ENCODE measurements at places on chromosomes 16 and 17.

GRCh38 chr16:57092786-57093411 lies 516 bp downstream of the CPNE2 start:
- no peak for DNase-seq

- DNase-seq = no peak
Observed at GRCh38 chr16:25256695-25257469, 763 bp downstream of the ZKSCAN2 start.

DNA sequence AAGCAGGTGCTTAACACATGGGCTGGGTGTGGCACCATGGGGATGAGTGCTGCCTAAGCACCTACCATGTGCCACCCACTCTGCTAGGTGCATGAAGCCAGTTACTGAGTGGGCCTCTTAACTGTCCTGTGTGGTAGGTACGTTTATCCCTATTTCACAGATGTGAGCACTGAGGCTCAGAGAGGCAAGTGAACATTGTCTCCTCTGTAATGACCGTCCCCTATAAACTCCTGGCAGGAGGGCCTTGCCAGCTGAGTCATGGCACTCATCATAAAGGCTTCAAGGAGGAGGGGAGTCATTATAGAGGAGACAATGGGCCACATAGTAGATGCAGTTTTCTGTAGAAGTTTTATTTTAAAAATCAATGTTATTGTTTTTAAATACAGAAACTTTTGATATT lies 79.1 kb downstream of the RAB11FIP4 start:
- no peak for DNase-seq

GRCh38 chr16:4675864-4676786 lies 17.2 kb upstream of the NUDT16L1 start:
- no peak for DNase-seq

DNA sequence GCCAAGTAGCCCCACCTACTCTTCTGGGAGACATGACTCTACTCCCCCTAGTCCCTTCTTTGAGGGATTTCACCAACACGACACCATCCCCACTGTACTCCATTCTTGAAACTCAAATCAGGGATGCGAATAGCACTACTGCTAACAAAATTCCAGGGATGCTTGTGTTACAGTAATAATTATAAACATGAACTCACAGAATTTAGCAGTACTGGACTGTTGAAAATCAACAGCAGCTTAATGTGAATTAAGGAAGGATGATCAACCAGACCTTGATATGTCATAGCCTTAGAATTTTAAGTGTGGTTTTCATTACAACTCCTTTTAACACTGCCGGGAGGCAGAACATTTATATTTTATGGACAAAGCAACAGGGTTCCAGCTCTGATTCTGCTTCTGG lies 37.9 kb downstream of the AMFR start:
- no peak for DNase-seq

DNA sequence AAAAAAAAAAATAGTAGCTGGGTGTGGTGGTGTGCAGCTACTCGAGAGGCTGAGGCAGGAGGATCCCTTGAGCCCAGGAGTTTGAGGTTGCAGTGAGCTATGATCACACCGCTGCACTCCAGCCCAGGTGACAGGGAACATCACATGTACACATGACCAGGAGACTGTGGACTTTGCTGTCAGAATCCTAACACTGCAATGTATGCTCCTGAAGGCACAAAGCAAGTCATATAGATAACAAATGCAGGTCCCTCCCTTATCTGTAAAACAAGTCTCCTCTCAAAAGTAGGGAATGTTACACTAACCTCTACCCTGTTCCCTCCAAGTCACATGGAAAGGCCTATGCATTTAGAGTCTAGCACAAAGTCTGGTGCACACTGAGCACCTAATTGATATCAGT lies 48.5 kb downstream of the ARHGAP17 start:
- no peak for DNase-seq

GRCh38 chr16:27256861-27257260 lies 11.7 kb downstream of the NSMCE1 start:
- no peak for DNase-seq

GRCh38 chr16:66405057-66405783 lies 21.9 kb upstream of the BEAN1 start:
- no peak for DNase-seq

GRCh38 chr17:1736348-1737281 lies 6.1 kb upstream of the SERPINF2 start:
- DNase-seq = no peak

DNA sequence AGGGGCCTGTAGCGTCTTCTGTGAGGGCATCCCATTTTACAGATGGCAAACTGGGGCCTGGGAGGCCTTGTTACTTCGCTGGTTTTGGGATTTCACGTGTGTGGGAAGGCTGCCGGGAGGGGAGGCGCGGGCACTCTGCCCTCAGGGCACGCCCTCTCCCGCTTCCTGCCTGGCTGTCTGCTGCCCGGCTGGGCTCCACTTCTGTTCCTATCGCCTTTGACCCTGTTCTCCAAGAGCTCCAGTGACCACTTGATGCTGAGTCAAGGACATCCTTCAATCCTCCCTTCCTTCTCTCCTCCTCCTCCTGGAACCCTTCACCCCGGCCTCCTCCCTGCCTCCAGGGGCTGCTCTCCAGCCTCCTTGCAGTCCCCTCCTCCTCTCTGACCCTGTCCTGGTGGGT lies 16.0 kb downstream of the SPNS3 start:
- DNase-seq = no peak

DNA sequence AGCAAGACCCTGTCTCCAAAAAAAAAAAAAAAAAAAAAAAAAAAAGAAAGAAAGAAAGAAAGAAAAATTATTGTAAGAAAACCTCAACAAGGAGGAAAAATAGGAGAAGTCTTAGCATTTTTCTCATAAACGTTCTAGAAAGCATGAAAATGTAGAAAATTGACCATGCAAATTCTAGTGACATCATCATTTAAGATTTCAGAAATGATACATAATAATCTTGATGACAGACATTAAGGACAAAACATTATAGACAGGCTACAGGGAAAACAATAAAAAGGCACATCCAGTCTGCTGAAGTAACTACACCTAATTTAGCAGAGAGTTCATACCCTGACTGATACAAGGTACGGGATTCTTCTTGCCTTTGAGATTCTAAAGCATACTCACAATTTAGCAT lies 21.9 kb downstream of the MED13 start:
- DNase-seq = no peak

- DNase-seq = no peak
Observed at GRCh38 chr17:59488805-59489204, 76.6 kb upstream of the DHX40 start.

- no peak for DNase-seq
Observed at GRCh38 chr17:16377941-16378341, 3.0 kb upstream of the UBB start.

GRCh38 chr17:30323262-30323894 lies 10.5 kb downstream of the TMIGD1 start:
- peak; percentile 13 for DNase-seq

GRCh38 chr17:67401598-67402504 lies 24.8 kb downstream of the PITPNC1 start:
- DNase-seq = no peak

- no peak for DNase-seq
Observed at GRCh38 chr17:28199115-28199514, 119.9 kb upstream of the TMEM97 start.

DNA sequence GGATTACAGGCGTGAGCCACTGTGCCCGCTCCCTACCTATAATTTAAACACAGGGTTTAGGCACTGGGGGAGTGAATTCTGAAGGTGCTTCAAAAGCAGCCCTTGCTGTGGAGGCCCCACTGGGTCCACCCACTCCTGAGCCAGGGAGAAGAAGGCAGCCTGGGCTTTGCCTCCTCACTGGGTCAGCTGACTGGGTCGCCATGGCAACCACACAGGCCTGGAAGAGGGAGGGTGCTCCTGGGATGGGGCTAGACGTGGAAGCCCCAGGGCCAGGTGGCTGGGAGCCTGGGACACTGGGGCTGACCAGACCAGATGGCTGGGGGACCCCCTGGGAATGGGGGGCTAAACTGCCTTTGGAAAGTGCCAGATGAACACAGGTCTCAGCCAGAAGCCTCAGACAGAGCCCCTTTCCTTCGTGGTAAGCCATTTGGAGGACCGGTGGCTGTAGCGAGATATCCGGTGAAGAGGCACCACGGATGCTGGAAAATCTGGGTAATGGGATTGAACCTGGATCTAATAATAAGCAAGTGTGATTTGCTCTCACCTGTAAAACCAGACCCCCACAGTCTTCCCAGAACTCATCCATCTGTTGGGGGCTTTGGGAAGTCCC lies 32.9 kb downstream of the TRARG1 start:
- DNase-seq = no peak

GRCh38 chr17:71098071-71098470 lies 928.7 kb downstream of the KCNJ2 start:
- no peak for DNase-seq

- no peak for DNase-seq
Observed at GRCh38 chr17:42338427-42338985, 49.7 kb downstream of the STAT3 start.

DNA sequence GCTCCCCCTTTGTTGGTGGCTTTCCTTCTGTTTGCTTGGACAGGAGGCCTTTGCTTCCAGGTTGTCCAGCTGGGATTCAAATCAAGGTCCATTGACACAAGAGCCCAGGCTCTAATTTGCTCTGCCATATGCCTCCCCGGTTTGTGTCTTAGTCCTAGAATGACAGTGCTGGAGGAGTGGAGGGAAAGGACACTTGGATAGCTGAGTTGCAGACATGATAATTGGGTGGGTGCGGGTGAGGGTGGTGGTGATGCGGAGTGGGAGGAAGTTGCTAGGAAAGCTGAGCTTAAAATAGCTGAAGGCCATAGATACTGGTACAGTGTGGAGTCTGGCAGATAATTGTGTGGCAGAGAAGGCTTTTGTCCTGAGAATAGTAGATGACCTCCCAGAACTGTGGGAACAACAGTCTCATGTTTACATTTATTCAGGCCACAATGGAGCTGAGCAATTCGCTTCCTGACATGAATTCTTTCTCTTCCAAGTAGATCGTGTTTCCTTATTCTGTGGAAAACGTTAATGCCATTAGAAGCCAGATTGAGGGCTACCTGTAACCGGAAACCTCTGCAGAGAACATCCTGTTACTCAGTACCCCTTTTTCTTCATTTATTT lies 23.8 kb downstream of the SEC14L1 start:
- peak; percentile 73 for DNase-seq

Data from NCI-H774 (cell line).